ENCODE measurements at places on chromosomes 1 and 21. TPM values are rescaled to one million over a fixed set of nuclear protein-coding genes. Genes with fewer than 3 reads are reported as not detected.

GRCh38 chr1:106879538-106879937 lies 176.9 kb upstream of the PRMT6 start:
- no peaks in the 10 kb centered on the region for H3K4me1 ChIP-seq
- H3K36me3 ChIP-seq = no peaks in the 10 kb centered on the region
- peak; percentile 65 for DNase-seq
- no peaks in the 10 kb centered on the region for H3K27me3 ChIP-seq
- H3K4me3 ChIP-seq = no peak overlapping the region
- H3K27ac ChIP-seq = no peak overlapping the region

GRCh38 chr1:195946500-195946899 lies 661.7 kb downstream of the KCNT2 start:
- DNase-seq = no peak
- no peak overlapping the region for H3K27ac ChIP-seq
- H3K27me3 ChIP-seq = no peaks in the 10 kb centered on the region
- H3K36me3 ChIP-seq = no peaks in the 10 kb centered on the region

The C1orf52 gene
- 6.6 TPM for total RNA-seq

DNA sequence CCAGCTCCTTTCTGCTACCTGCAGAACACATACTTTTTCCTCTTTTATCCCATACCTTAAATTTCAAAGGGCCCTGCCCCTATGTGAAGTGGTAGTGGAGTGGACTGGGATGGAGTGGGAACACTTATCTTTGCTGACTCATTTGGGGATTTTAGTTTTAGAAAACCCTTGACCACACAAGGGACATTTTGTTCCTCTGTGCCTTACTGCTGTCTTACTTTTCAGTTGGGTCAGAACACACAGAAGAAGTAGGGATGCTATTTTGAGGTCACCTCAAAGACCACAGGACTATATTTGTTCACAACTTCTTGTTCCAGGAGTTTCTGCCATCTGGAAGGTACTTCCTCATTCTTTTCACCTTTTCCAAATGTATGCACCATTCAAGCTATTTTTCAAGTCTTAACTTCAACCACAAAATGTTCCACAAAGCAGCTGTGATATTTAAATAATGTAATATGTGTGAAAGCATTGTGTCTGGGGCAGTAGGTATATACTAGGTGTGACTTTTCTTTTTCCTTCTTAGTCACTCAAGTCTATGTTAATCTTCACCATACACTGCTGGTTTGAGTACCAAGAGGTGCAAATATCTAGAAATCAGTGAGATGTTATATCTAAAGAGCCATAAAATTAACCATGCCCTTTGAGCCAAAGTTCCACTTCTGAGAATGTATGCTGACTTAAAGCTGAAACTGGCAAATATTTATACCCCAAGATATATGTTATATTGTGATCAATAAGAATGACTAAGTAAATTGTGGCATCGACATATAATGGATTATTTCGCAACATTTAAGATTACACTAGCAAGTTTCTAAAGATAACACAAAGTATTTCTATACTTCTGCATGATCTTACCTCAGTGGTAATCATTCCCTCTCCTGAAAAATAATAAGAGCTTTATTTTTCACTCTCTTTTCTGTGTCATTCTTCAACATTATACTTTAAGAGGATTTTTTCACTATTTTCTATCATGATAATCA lies 308.5 kb downstream of the MRPL39 start:
- no peak overlapping the region for H3K27ac ChIP-seq
- no peak for DNase-seq
- no peak overlapping the region for H3K4me3 ChIP-seq
- peaks cover 6% of the 10 kb centered on the region for H3K4me1 ChIP-seq
- no peaks in the 10 kb centered on the region for H3K27me3 ChIP-seq

- H3K4me3 ChIP-seq = no peak overlapping the region
- no peak for DNase-seq
- H3K27me3 ChIP-seq = no peaks in the 10 kb centered on the region
Observed at GRCh38 chr1:161190962-161191521, 7.8 kb downstream of the ADAMTS4 start.

The RAVER2 gene
- 6.9 TPM for total RNA-seq

- no peak overlapping the region for H3K27ac ChIP-seq
- H3K36me3 ChIP-seq = no peaks in the 10 kb centered on the region
- no peaks in the 10 kb centered on the region for H3K4me1 ChIP-seq
Observed at GRCh38 chr1:202685641-202686040, 24.6 kb downstream of the SYT2 start.

The SLC5A9 gene
- 5.2 TPM for total RNA-seq

- peak; percentile 3 for DNase-seq
- H3K27me3 ChIP-seq = no peaks in the 10 kb centered on the region
- H3K27ac ChIP-seq = no peak overlapping the region
- H3K4me1 ChIP-seq = no peaks in the 10 kb centered on the region
Observed at GRCh38 chr1:165954940-165955339, 127.5 kb downstream of the UCK2 start.

- peak; percentile 66 for DNase-seq
- no peak overlapping the region for H3K4me3 ChIP-seq
- no peaks in the 10 kb centered on the region for H3K27me3 ChIP-seq
Observed at GRCh38 chr1:3178279-3178678, 109.3 kb downstream of the PRDM16 start.

The FAM167B gene
- total RNA-seq = not detected

The OR14A16 gene
- not detected for total RNA-seq

All from body of pancreas (tissue), 4 donors.